ENCODE measurements at places on chromosomes 12 and 14. TPM values are rescaled to one million over a fixed set of nuclear protein-coding genes. Genes with fewer than 3 reads are reported as not detected.

- DNase-seq: no peak
Measured at GRCh38 chr14:63650256-63650952, 8.7 kb upstream of the WDR89 start.

DNA sequence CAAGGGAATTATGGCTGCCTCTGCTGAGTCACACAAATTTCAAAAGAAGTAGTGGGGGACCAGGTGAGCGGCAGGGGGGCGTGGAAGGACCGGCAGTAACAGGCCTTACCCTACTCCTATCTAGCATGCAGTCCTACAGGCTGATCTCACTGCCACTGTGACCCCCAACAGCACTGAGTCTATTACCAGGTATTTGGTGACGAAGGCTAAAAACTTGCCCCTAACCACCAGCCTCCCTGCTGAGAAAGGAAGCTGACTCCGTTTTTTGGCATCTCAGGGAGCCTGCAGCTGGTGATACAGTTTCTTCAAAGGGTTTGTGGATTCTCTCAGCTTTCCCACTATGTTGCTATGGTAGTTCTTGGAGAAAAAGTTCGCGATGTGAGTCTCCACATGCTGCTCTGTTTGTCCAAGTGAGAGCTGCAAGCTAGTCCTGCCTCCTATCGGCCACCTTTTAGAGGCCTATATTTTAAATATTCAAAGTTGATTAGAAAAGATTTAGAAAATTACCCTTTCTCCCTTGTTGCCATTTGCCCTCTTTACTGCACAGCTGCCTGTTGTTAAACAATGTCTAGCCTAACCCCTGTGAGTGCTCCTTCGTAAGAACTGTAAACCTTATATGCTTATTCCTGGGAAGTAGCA is 57.1 kb upstream of the SLCO1B1 start:
- DNase-seq: no peak

DNA sequence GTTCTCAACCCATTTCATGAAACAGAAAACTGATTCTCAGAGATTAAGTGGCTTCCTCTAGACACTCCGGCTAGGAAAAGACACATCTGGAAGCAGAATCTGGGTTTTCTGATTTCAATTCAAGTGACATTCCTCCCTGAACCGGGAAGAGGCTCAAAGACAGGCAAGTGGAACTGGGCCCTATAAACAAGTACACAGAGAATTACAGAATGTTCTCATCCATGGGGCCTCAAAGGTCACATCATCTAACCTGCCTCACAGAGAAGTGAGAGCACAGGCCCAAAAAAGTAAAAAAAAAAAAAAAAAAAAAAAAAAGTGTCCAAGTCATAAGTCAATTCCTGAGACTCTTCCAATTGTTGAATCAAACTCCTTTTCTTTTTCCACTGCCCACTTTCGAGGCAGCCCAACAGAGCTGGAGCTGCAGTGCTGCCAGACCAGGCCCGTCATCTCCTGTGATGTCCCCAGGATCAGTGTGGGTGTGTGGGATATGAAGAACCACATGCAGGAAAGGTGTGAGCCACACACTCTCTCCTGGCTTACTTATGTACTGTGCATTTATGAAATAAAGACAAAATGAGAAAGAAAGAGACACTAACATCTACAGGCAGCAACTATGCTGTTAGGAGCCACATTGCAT is 2.8 kb upstream of the KRT1 start:
- no peak for DNase-seq

DNA sequence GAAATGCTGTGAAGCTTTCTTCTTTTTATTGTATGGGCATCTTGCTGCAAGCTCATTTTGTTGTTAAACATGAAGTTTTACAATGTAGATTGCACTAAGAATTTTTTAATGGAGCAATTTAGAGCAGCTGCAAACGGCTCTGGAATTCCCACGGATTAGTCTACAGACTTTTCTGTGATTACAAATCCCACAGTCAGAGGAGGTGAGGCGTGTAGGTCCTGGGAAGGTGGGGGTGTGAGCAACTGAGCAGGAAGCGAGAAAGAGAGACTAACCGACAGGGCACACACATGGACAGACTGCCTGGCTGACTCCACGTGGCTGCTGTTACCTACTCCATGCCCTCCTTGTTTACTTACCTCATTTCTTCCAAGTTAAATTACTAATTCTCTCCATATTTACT is 348.5 kb downstream of the NPAS3 start:
- no peak for DNase-seq

- no peak for DNase-seq
Measured at GRCh38 chr12:94677778-94678177, 27.4 kb upstream of the TMCC3 start.

GRCh38 chr12:31801872-31802271 is 73.1 kb upstream of the AMN1 start:
- DNase-seq: no peak

DNA sequence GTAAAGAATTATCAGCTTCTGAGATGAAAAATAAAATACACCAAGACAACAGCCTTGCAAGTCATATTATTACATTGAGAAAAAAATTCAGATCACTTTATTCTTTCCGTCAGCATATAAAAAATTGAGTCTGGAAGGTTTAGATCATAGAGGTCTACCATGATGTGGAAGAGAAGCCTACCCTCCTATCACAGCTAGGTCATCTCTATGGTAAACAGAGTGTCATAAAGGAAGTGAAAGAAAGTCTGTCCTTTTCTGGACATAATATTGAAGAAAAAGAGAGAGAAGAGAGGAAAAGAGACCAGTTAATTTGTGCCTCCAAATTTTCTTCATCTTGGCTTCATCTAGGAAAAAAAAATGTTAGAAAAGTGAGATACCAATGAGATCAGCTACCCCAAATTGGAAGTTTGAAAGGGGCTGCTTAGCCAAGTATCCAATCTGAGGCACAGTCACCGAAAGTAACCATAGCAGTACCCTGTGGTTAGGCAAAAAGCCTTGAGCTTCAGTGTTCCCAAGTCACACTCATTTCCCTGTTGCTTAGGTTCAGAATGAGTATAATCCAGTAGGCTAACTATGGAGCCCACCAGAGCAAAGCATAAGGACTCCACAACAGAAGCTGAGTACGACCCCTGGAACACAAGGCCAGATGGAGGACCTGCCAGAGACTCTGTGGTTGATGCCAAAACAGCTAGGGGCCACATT is 38.1 kb downstream of the DUSP6 start:
- no peak for DNase-seq

DNA sequence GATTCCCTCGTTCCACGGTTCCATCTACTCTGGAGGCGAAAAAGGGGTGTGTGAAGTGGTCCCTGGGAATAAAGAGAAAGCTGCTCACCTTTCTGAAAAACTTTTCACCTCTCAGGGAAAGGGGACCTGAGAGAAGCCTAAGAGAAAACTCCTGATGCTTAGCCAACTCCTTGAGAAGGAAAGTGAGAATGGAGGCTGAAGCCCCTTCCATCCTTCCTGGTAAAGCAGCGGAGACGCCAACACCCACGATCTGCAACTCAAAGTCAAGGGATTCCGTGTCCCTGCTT is 110.0 kb downstream of the ARF6 start:
- DNase-seq: no peak

EAPP gene
- 65.8 TPM for polyA plus RNA-seq

- DNase-seq: no peak
Measured at GRCh38 chr14:24858052-24858451, 191.9 kb downstream of the STXBP6 start.

DNA sequence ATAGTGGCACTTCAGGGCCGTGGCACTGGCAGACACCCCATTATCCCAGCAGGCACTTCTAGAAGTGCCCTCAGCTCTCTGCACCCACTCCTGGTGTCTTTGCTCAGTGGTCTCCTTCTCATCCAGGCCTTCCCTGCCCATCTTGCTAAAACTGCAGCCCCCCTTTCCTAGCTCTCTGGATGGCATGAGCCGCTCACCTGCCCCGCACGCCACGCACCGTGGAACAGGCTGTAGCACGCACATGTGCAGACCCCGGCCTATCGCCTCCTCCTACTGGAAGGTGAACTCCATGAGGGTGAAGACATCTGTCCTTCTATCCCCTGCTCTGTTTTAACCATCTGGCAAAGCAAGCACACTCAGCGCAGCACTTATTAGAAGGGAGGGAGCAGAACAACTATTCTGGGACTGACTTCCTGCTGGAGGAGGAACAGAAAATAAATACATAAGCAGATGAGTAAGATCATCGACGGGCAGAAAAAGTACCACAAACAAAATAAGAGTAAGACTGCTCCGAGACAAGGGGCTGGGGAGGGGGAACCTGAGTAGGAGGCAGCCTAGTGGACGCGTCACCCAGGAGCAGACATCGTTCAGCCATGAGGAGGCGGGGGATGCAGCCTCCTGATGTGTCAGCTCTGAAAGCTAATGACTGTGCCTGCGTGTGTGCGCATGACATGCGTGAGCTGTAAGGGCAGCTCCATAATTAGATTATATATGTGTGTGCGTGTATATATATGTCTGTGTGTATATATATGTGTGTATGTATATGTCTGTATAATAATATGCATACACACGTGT is 7.8 kb upstream of the FZD10 start:
- DNase-seq: no peak

GRCh38 chr12:117761528-117762100 is 207.2 kb downstream of the KSR2 start:
- no peak for DNase-seq

RCOR1 gene
- polyA plus RNA-seq: 42.1 TPM

- DNase-seq: peak; percentile 35
Measured at GRCh38 chr12:107131832-107132616, 38.7 kb upstream of the CRY1 start.

SDSL gene
- 12.7 TPM for polyA plus RNA-seq

- DNase-seq: no peak
Measured at GRCh38 chr14:63297372-63298063, 21.2 kb downstream of the GPHB5 start.

GRCh38 chr14:71078500-71078899 is 171.2 kb downstream of the PCNX1 start:
- no peak for DNase-seq

DNA sequence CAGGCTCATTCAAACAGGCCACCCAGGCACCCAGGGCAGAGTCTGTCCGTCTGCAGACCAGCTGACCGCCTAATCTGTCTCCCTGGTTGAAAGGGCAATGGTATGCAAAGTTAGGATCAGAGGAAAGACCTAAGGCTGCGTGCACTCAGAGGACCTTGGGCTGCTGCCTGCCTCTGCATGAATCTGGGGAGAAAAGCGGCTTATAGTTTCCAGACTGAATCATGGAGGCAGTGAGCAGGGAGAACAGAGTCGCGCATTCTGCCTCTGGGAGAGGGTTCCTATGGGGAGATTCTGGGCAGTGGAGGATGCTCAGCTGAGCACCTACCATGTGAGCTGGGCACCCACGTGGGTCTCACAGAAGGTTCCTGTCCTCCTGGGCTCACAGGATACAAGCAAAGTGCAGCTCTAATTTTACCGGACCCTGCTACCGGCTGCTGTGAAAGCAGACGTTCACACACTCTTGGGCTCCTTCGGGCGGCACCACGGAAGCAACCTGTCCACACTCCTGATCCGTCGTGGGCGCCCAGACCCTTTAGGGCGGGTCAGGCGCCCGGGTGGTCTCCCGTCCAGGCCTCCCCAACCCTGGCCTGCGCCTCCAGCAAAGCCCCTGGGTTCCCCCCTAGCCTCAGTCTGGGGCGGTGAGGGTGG is 772 bp downstream of the SCARB1 start:
- no peak for DNase-seq

SCN8A gene
- 2.6 TPM for polyA plus RNA-seq

- DNase-seq: no peak
Measured at GRCh38 chr12:25069224-25069623, 120.3 kb upstream of the BCAT1 start.

GRCh38 chr12:22733756-22734155 is 108.8 kb downstream of the ETNK1 start:
- no peak for DNase-seq

Data from left renal pelvis (tissue), 4 donors.